T-cell (primary cell): ENCODE measurements at places on chromosomes 7 and 10.

GRCh38 chr10:51433949-51434475, 265.4 kb downstream of the CSTF2T start:
- DNase-seq, result no peak

DNA sequence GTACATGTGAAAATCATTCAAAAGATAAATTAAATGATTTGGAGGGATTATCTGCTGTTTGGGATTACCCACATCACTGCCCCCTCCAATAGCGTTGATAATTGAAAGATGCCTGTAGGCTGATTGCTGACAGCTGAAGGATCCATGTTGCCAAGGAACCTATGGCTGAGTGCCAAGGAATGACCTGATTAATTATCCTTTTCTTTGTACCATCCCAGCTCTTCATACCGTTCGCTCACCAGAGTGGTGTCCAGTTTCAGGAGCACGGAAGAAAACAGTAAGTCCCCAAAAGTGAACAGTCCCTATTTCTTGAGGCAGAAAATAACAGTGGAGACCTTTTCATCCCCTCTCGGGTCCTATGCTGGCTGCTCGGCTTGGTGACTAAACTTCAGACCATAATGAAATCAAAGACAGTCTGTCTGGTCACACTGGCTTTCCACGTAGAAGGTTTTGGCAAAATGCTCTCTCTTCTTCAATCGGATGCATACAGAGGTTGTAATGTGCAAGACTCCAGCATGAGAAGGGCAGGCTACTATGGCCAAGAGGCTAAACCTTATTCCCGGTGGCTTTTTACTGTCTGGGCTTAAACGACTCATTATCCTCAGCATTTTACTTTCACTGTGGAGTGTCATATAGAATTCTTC, 108.8 kb downstream of the SPAG6 start:
- DNase-seq, result no peak

GRCh38 chr7:32952876-32953275, 4.4 kb upstream of the FKBP9 start:
- no peak for DNase-seq

GRCh38 chr7:111855161-111855841, 293.0 kb upstream of the IMMP2L start:
- no peak for DNase-seq

GRCh38 chr10:76106611-76107010, 675.2 kb downstream of the LRMDA start:
- no peak for DNase-seq

DNA sequence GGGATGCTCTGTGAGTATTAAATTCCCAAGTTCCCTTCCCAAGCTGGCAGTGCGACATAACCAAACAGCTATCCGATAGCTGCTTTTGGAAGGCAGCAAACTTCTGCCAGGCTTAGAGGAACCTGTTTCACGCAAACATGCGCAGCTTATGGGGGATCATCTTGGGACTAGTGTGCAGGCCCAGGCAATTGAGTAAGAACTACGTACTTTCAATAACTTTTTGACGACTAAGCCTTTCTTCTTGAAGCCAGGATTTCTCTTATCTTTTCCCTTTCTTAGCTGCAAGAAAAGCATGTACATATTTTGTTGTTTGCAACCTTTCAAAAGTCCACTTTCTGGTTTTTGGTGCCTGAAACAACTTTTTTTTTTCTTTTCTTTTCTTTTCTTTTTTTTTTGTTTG, 28.7 kb upstream of the SEPHS1 start:
- no peak for DNase-seq

DNA sequence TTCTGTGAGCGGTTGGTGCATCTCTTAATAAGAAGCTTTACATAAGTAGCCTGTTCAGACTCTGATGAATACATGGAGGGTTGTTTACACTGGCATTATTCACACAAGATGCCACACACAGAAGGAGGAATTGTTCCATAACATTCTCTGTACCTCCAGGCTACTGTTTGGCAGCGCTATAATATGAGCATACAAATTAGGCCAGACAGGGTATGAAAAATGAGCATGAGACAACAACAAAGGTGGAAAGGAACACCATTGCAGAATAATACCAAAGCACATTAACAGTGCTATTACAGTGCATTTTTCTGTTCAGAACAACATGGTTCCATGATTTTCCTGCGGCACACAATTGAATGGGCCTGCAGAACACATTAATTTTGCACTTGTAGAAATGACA, 417.2 kb upstream of the C7orf33 start:
- no peak for DNase-seq

- DNase-seq, result no peak
Measured at GRCh38 chr7:3150027-3150426, 106.4 kb upstream of the CARD11 start.

DNA sequence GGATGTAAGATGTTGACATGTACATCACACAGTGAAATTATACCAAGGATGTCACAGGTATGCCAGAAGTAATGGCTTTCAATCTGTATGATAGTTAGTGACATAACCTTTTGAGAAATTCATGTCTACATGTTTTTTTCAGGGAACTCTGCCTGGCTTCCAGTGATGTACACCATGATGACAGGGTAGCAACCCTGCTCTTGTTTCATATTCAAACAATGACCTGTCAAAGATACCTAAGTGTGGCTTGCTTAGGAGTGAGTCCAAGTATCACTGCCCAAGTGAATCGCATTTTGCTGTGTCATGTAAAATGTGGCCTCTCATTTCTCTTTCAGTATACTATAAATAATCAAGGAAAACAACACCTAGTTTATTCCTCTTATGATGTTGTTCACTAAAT, 205.8 kb upstream of the DKK1 start:
- DNase-seq, result no peak

DNA sequence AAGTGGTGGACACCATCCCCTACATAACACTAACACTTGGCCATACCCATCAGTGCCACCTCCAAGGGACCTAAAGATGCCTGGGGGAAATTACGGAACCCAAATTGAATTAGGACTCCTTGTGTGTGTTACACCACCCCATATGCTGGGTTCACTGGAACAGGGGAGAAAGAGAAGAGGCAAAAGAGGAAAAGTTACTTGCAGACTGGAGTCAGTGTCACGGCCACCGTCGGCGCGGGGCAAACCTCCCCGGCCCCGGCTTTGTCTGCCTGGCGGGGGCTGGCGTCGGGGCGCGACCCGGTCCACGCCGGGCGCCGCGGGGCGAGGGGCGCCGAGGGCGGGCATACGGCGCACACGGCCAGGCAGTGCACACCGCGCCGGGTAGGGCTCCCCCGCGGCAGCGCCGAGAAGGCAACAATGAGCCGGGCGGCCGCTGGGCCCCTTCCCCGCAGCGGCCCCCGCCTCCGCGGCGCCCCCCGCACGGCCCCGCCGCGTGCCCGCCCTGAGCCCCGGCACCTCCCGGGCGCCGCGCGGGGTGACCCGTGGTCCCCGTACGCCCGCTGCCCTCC, 171.1 kb downstream of the FAM107B start:
- no peak for DNase-seq

DNA sequence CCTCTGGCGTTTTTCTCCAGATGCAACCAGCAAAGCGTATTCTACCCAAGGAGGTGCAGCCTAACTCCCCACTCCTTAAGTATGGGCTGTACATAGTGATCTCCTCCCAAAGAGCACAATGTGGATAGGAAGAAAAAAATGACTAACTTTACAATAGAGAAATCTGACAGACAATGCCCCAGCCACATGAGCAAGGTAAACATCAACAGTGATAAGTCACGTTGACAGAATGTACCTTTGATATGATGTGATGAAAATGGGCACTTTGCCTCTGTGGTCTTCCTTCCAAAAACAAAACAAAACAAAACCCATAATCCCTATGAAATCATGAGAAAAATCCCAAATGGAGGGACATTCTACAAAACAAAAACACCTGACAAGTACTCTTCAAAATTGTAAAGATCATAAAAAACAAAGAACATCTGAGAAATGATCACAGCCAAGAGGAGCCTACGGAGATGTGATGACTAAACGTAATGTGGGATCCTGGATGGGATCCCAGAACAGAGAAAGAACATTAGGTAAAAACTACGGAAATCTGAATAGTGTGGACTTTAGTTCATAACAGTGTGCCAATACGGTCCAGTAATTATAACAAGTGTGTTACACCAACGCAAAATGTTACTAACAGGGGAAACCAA, 50.6 kb downstream of the ABLIM1 start:
- DNase-seq, result no peak

GRCh38 chr10:8921568-8921967, 867.1 kb downstream of the GATA3 start:
- no peak for DNase-seq

- DNase-seq, result no peak
Measured at GRCh38 chr10:65864036-65864435, 1061.8 kb upstream of the LRRTM3 start.

- DNase-seq, result no peak
Measured at GRCh38 chr7:100570954-100571828, 2.5 kb downstream of the SAP25 start.

DNA sequence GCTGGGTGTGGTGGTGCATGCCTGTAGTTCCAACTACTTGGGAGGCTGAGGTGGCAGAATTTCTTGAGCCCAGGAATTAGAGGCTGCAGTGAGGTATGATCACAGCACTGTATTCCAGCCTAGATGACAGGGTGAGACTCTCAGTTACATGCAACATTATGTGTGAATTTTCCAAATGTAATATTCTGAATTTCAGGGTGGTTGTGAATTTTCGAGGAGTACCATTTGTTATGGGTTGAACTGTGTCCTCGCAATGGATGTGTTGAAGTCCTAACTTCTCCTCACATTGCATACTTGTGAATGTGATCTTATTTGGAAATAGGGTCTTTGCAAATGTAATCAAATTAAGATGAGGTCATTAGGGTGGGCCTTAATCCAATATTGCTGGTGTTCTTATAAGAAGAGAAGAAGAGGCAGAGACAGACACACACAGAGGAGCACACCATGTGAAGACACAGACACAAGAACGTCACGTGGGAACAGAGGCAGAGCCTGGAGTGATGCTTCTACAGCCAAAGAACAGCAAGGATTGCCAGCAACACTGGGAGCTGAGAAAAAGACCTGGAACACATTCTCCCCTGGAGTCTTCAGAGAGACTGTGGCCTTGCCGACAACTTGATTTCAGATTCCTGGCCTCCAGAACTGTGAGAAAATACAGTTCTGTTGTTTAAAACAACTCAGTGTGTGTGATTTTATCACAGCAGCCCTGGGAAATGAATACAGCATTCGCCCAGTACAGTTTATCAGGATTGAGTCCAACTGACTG, 91.9 kb downstream of the ZNF783 start:
- DNase-seq, result no peak

GRCh38 chr10:34046506-34047034, 712.1 kb upstream of the NRP1 start:
- no peak for DNase-seq

DNA sequence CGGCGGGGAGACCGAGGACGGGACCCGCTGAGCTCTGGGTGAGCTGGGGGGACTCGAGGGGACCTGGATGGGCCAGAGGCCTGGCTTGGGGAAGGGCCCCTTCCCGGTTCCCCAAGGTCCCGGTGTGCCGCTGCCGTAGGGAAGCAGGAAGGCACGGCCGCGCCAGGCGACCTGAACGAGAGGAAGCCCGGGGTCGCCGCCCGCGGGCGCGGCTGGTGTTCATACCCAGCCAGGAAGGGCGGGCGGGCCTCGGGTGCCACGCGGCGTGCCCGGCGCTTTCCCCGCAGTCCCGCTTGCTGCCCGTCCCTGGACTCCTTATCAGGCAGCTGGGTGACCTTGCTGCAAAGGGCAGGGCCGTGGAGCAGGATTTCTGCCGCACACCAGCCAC, 38.0 kb downstream of the ZNF777 start:
- DNase-seq, result peak; percentile 38

DNA sequence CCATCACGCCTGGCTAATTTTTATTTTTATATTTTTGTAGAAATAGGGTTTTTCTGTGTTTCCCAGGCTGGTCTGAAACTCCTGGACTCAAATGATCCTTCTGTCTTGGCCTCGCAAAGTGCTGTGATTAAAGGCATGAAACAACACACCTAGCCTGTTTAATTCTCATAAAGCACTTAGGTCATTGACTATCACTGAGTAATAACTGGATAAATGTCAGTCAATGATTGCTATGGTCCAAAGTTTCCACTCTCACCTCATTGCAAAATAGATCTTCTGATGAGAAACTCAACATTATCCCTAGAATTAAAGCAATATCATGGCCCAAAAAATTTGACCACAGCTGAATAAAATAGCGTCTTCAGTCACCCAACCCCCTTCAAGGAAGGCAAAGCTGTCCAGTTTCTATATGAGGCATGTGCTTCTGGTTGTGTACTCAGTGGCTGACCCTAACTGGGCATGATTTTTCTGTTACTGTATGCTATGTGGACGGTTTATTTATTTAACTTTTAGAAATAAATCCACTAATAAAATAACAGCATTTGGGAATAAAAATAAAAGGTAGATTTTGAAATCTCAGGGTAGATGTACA, 86.5 kb upstream of the LRRN3 start:
- no peak for DNase-seq

GRCh38 chr7:150788474-150789269, 11.5 kb downstream of the TMEM176B start:
- no peak for DNase-seq

DNA sequence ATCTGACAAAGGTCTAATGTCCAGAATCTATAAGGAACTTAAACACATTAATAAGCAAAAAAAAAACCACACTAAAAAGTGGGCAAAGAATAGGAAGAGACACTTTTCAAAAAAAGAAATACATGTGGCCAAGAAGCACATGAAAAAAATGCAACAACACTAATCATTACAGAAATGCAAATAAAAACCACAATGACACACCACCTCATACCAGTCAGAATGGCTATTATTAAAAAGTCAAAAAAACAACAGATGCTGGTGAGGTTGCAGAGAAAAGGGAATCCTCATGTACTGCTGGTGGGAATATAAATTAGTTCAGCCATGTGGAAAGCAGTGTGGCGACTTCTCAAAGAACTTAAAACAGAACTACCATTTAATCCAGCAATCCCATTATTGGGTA, 119.0 kb downstream of the LMBR1 start:
- DNase-seq, result no peak

- no peak for DNase-seq
Measured at GRCh38 chr7:107469929-107470328, at the start of gene GPR22. Gene GPR22 (plus strand): TSS chr7:107470057. CDS start chr7:107474061, 4,004 bp downstream.

- DNase-seq, result no peak
Measured at GRCh38 chr10:84331091-84331490, 2.7 kb downstream of the CCSER2 start.

DNA sequence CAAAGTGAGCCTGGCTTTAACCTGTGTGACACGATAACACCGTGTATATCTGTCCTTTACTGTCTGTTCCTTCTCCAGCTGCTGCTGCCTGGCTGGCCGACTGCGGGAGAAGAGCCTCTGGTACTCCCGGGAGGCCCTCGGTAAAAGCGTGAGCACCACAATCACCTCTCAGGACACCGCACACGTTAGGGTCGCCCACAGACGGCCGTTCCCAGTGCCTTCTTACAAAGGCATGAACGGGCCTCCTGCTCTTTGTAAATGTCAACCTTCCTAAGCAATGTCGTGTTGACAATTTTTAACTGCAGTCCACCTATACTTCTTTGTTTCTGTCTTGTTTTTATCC, 177.6 kb downstream of the DIP2C start:
- no peak for DNase-seq

DNA sequence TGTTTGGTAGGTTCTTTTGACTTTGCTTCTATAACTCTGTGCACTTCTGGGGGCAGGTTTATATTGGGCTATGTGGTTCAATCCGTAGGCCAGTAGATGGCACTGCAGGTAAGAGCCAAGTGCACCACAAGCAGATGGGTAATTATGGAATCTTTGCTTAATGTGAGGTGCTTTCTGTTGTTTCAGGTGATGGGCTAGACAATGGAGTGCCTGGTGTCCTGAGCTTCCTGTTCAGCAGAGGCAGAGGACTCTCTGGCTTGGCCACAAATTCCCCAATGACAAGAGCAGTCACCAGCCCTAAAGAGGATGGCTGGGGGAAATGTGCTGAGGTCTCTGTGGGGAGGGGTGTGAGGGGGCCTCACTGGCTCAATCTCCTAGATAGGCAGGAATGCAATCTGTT, 455.0 kb downstream of the CCSER2 start:
- no peak for DNase-seq
